ENCODE measurements at places on chromosomes 2 and 18.

DNA sequence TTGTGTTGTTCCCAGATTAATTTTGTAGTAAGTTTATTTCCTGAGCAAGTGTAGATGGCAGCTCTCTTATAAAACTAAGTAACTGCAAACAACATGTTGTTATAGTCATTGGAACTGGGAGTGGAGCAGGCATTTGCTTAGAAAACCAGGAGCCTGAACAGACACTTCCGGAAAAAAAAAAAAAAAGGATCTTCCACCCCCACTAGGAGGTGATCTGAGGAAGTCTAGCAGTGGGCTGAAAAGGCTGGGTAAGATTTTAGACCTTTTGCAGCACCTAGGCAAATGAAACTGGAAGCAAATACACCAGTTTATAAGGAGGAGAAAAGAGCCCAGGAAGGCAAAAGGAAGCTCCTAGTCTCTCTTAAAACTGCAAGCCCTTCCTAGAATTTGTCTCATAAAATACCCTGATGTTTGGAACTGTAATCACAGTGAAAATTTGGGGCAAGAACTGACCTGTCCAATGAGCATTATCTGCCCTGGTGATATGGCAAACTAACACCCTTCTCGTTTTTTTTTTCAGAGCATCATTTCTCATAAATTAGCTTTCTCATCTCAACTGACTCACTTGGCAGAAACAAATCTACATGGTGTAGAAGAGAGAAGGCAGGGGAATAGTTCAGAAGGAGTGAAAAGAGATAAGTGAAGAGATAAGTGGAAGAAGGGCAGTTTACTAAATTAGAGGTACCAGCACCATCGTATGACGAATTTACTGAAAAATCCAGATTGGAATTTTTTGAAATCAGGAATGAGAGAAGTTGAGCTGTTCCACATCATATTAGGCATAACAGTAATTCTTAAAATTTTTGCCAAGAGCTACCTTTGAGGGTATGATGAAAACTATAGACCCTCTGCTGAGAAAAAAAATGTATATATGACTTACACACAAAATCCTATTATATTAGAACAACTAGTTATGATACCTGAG is 4.2 kb upstream of the CCNYL1 start:
- DNase-seq: no peak

- no peak for DNase-seq
Observed at GRCh38 chr2:215493376-215493775, 57.5 kb upstream of the FN1 start.

DNA sequence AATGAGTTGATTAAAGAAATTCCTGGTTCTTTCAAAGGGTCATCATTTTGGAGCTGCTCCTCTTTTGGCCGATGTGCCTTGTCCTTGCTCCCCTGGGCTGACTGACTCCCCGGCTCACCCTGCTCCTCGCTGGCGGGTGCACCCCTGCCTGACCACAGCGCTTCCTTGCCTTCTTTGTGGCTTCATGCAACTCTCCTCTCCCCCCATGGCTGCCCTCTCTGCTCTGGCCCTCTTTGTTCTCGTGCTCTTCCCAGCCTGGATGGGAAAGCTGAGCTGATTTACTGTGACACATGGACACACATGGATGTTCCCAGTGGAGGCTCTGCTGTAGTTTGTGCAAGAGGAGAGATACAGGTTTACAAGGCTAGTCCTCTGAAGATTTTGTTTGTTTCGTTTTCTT is 234.6 kb downstream of the HAUS1 start:
- DNase-seq: no peak

- no peak for DNase-seq
Observed at GRCh38 chr18:48385596-48385995, 23.6 kb downstream of the ZBTB7C start.

- no peak for DNase-seq
Observed at GRCh38 chr2:56464613-56465012, 280.8 kb downstream of the CCDC85A start.
